ENCODE measurements at places on chromosomes 2 and 18.
A peak's percentile ranks its signal among the peaks of the same experiment; 100 is the strongest.

- DNase-seq: no peak
These were observed 398.9 kb downstream of the NCKAP5 start for GRCh38 chr2:133169274-133169912.

DNA sequence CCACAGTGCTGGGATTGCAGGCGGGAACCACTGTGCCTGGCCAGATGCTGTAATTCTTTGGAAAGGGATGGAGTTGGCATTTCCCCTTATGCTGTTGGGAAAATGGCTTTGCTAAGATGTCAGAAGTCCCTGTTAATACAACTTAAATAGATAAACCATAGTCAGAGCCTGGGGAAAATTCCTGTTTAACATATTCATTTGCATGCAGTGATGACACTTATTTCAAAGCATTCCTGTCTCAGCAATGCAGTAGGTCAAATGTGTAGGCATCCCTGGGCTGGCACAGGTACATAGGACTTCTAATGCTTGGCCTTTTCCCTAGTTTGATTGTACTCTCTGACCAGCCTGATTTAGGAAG, 38.6 kb downstream of the RAMP1 start:
- DNase-seq: no peak

GRCh38 chr2:85066874-85067351, 66.3 kb upstream of the TCF7L1 start:
- peak; percentile 62 for DNase-seq

DNA sequence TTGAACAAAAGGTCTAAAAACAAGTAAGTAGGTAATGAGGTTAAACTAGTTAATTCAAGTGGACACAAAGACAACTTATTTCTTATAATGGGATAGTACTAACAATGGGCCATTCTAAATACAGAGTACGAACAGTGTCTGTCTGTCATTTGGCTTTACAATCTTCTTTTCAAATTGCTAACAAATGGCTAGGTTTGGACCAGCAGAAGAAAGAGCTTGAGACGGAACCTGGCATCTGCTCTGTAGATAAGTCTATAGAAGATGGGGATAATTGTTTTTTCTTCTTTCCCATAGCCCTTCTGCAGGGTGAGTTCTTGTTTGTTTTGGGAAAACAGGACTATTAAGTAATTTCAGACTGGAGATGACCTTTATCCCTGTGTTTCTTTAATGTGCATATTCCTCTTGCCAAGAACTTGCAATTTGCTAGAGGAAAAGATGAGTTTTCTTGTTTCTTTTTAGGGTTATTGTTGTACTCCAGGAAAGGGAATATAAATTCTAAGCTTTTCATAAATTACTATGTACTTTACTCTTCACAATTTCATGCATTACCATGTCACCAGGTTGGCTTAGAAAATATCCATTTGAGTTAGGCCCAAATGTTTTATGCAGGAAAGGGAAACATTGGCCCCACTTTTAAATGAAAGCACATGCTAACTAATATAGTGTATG, 500.5 kb upstream of the SYT4 start:
- peak; percentile 9 for DNase-seq

GRCh38 chr2:11419781-11420180, 46.2 kb downstream of the E2F6 start:
- no peak for DNase-seq

GRCh38 chr2:86631846-86632485, 8.3 kb upstream of the RNF103 start:
- no peak for DNase-seq

- DNase-seq: no peak
These were observed 393.9 kb downstream of the BCL11A start for GRCh38 chr2:60159519-60159918.

DNA sequence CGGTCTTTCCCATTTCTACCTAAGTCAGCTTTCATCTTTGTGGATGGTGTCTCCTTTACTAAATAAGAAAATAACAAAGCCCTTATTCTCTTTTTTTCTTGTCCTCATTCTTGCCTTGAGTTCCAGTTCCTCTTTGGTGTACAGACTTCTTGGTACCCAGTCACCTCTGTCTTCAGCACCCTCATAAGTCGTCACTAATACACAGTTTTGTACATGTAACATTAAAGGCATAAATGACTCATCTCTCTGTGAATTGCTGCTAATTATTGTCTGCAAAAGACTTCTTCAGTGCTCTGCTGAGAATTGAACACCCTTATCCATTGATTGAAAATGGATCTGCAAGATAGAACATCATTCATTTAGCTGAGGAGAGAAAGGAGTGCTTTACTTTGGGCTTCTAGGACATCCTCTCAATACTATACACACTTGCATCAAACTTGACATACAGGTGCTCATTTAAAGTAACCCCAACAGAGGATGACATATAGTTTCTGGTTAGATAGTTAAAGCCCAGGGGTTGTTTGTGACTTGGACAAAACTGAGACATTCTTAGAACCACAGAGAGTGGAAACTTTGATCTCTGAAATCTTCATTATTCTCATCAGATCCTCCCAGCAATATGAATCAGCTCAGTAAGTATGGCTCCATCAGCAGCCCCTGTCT, 97.0 kb downstream of the XRCC5 start:
- no peak for DNase-seq

- DNase-seq: peak; percentile 19
These were observed 202.6 kb downstream of the TGIF1 start for GRCh38 chr18:3652380-3653262.

DNA sequence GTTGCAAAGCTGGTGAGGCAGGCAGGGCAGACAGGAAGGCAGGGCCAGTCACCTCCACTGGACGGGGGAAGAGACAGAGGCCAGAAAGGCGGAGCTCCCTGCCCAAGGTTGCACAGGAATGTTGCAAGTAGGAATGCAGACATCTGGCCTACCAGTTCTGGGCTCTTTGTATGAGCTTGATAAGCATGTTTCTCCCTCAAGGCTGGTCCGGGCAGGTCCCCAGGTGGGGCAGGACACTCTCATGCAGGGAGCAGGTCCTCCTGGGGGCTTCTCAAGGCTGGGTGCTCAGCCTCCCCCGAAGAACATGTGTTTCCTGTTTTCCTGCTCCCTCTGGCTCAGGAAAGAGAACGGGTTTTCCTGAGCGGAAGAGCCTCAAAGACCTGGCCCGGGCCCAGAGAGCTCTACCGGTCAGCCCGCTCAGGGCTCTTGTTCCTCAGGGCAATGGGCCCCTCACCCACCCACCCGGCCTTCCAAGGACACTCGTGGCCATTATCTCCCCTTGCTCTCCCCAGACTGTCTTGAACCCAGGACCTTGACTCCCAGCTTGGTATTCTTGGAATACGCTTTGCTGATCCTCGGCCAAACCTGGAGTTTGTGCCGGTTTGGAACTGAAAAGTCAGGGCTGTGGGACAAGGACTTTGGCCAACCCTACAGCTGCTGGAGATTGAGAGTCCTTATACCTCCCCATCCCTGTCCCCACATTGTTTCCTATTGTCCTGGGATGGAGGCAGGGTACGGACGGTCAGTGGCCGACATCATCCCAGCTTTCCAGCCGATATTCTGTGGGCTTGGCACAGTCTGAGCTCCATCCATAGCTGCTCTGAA, 87.7 kb upstream of the HAAO start:
- no peak for DNase-seq
